Muscle of back (tissue), 13 donors: ENCODE measurements at places on chromosomes 4 and X.
A peak's percentile ranks its signal among the peaks of the same experiment; 100 is the strongest.

DNA sequence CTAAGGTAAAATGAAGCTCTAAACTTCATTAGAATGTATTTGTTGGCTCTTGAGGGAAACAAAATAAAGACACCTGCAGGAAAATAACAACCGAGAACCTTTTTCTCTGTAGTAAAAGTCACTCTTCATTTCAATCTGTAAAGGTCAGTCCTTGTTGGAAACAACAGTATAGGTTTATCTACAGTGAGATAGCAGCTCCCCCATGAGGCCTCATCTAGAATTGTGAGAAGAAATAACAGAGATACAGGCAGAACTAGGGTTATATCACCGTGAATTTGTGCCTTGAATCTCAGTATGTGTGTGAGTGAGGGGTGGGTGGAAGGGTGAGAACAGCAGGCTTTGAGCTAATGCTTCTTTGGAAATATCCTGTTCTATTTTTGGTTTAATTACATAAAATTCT is 107.8 kb upstream of the FMR1 start:
- no peak for DNase-seq

DNA sequence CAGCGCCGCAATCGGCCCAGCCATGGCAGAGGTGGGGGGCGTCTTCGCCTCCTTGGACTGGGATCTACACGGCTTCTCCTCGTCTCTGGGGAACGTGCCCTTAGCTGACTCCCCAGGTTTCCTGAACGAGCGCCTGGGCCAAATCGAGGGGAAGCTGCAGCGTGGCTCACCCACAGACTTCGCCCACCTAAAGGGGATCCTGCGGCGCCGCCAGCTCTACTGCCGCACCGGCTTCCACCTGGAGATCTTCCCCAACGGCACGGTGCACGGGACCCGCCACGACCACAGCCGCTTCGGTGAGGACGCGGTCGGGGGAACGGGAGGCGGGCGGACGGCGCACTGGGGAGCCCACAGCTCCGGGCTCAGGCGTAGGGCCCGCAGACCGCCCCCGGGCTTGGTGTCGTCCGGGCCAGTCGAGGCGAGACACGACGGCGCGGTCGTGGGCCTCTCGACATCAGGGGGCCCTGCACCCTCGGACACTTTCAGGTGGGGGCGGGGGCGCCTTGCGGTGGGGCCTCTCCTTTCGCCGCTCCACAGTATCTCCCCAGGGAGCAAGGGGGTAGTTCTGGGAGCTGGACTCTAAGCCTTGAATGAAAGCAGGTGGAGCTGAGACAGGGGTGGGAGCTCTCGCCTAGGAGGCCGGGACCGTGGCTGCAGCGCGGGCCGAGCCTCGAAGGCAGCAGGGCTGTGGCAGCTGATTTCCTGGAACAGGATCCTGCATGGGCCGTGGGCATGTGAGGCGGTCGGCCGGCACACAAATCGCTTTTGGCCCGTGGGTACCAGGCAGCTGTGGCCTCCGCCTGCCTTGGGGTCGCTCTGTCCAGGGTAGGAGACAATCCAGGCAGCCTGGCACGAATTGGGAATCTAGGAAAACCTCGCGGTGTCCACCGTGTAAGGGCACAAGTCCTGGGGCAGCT is 722 bp downstream of the FGF16 start:
- no peak for DNase-seq

DNA sequence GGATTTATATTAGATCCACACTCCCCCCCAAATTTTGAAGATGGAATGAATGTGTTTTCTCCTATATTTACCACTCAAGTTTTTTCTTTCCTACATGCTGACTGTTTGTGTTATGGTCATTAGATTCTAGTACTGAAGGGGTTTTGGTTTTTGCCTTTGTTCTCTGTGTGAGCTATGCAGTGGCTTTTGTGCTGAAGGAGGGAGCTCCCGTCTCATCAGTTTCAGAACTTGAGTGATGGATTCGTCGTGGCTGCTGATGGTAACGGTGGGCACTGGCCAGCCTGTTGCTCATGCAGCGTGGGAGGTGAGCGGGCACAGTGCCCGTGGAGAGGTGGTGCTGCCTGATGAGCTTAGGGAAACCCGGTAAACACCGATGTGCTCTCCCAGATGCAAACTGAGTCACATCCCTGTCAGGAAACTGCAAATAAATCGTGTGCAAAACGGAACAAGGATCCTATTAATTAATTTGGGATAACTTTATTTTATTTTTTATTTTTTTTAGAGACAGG is 101.5 kb downstream of the SORBS2 start:
- no peak for DNase-seq

- no peak for DNase-seq
Observed at GRCh38 chr4:92368653-92369052, 64.9 kb downstream of the GRID2 start.

DNA sequence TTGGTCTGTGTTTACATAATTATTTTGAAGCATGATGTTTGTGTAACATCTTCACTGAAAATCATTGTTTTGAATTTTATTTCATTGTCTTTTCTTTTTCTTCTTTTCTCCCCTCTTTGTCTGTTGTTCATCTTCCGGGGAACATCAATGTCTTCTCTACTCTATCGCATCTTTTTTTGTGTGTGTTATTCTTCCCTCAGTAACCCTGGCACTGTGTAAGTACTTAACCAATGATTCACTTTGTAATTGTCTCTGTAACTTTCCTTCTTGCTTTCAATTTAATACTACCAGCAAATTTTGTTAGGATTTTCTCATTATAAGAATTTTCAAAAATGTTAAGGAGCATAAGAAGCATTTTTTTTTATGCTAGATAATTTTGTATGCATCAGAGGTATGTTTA is 130.8 kb downstream of the PDLIM5 start:
- no peak for DNase-seq

- peak; percentile 73 for DNase-seq
Observed at GRCh38 chrX:153554519-153555167, 37.2 kb downstream of the ATP2B3 start.

- DNase-seq = peak; percentile 56
Observed at GRCh38 chr4:3786196-3786869, 20.1 kb downstream of the ADRA2C start.

- no peak for DNase-seq
Observed at GRCh38 chr4:159188646-159189045, 85.8 kb downstream of the RAPGEF2 start.

DNA sequence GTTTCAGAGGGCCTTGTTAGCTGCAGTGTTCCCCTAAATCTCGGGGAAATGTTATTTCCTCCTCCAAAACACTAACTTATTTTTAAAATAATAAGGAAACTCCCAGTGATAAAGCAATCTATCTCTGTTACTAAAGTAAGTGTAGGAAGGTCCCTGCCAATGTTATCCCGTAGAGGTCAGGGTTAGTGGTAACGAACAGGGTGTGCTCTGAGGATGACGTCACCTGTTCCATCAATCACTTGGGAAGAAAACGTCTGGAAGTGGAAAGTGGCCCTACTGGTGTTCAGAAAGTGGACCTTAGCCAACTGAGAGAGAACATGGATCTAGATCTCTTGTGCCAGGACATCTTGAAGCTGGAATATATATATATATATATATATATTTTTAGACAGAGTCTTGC is 249.5 kb downstream of the BCOR start:
- no peak for DNase-seq

GRCh38 chr4:120672558-120673147 is 249.9 kb downstream of the PRDM5 start:
- no peak for DNase-seq

DNA sequence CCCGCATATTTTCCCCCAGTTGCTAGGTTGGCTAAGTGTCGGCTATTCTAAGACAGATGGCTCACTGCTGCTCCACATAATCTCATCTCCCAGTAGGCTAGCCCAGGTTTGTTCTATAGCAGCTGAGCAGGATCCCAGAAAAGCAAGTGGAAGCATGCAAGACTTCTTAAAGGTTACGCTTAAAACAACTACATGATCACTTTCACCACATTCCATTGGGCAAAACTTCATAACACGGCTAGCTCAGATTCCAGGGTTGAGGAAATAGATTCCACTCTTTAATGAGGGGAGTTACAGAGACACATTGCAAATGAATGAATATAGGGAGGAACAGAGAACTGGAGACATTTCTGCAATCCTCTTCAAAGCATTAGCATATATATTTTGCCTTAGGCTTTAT is 12.9 kb upstream of the RAB33B start:
- DNase-seq = no peak

DNA sequence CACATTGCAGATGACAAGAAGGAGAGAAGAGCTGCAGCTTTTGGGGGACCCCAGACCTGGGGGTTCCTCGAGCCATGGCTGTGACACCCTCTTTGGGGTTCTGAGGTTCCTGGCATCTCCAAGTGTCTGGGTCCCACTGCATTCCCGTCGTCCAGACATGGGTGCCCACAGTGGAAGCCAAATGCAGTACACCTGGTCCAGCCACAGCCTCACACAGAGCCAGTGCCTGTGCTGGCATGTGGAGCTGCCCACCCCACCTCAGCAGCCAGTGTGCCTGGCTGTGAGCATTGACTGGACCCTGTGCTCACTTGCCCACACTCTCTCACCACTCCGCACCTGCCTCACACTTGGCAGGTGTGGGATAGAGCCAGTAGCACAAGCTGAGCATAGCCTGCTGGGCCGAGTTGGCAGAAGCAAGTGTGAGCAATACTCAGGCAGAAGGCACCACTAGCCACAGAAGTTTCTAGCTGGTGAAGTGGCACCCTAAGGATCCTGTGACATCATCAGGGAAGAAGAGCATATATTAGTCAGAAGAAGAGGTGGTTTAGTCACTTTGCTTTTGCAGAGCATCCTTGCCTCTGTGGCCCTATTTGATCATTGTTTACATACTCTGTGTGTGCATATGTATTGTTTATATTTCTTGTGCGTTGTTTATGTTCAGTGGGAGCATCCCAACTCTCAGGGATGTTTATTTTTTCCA is 65.0 kb upstream of the MAGEB2 start:
- no peak for DNase-seq

GRCh38 chr4:54315561-54316538 is 86.8 kb downstream of the PDGFRA start:
- peak; percentile 49 for DNase-seq

- DNase-seq = no peak
Observed at GRCh38 chr4:166318810-166319525, 445.9 kb downstream of the TLL1 start.

DNA sequence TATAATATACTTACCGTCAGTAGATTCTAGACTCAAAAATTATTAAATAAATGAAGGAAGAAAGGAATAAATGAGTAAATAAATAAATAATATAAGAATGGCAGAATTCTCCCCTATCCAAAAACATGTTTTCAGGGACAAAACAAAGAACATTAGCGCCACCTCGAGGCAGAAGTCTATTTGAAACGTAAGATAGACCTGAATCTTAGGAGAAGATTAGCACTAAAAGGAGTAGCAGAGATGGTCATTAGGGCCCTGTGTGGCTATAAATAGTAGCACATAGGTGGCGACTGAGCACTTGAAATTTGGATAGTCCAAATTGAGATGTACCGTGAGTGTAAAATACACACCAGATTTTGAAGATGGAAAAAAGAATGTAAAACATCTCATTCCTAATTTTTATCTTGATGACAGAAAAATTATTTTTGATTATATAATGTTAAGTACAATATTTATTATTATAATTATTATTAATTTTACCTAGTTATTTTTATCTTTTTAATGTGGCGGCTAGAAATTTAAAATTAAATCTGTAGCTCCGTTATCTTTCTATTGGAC is 24.3 kb upstream of the SRD5A3 start:
- peak; percentile 81 for DNase-seq

DNA sequence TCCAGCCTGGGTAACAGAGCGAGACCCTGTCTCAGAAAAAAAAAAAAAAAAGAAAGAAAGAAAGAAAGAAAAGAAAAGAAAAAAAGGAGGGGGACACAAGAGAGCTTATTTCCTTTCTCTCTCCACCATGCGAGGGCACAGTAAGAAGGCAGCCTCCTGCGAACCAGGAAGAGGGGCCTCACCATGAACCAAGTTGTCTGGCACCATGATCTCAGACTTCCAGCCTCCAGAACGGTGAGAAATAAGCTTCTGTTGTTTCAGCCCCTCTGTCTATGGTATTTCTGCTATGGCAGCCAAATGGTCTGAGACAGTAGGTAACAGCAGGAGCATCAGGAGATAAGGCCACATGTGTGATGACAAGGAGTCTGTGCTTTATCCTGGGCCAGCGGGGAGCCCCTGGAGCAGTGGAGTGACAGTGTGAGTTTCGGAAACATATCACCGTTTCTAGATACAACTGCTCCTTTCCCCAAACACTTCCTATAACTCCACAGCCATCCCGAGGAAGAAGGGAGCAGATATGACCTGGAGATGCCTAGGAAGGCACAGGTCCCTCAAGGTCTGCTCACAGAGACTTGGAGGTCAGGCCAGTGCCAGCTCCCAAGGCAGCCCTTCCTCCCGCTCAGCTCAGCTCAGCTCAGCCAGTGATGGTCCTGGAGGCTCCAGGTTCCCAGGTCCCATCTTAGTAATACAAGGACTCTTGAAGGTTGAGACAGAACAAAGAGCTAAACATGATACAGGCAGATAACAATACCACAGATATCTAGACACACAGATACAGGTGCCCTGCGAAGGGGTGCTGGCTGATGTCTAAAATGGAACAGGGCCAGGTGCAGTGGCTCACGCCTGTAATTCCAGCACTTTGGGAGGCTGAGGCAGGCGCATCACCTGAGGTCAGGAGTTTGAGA is 17.7 kb downstream of the JAKMIP1 start:
- no peak for DNase-seq

DNA sequence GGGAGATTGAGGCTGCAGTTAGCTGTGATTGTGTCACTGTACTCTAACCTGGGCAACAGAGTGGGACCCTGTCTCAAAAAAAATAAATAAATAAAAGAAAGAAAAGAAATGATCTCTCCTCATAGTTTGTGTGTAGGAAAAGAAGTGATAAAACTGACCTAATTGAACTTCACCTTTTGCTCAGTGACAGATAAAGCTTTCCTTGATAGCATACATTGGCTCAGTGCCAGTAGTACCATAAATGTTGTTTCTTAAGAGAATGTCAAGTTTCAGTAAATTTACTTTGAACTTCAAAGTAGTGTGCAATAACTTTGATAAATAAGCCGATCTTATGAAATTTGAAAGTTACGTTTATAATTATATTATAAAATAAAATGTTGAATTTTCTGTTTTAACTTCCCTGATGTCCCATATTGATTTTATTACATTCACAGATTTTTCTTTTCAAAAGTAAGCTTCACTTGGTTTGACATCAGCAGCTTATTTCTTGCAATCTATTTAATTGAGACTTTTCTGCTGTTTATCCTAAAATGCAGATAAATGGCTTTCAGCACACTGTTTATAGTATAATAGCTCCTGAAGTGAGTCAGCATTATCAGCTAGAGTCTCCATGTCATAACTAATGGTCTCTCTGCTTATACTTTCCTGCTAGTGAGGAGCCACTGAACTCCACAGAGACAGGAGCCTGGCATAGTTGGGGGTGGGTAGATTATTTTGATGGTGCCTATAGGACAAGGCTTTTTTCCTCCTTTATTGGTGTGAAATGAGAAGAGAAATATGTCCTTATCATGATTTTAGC is 330.1 kb downstream of the BMPR1B start:
- DNase-seq = no peak

DNA sequence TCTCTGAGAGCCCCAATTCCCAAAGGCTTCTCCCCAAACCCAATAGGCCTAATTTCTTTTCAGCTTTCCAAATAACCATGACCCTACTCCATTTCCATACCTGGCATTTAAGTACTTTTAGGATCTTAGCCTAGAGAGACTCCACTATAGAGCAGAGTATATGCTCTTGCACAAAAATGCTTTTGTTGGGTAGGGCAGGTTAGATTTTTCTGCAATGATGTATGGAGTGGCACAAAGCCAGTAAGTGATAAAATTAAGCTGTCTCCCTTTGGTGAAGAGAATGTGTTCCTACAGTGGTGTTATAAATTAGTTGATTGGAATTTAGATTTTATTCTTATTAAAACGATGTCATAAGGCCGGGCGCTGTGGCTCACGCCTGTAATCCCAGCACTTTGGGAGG is 124.9 kb downstream of the INPP4B start:
- DNase-seq = no peak

- DNase-seq = no peak
Observed at GRCh38 chrX:121802881-121803412, 755.5 kb downstream of the GLUD2 start.
